ENCODE measurements at places on chromosomes 6 and 20.

- no peak for DNase-seq
Measured at GRCh38 chr6:134315974-134316441, 1.9 kb downstream of the SGK1 start.

GRCh38 chr6:116438590-116439448 lies 22.4 kb upstream of the CALHM6 start:
- DNase-seq: no peak

DNA sequence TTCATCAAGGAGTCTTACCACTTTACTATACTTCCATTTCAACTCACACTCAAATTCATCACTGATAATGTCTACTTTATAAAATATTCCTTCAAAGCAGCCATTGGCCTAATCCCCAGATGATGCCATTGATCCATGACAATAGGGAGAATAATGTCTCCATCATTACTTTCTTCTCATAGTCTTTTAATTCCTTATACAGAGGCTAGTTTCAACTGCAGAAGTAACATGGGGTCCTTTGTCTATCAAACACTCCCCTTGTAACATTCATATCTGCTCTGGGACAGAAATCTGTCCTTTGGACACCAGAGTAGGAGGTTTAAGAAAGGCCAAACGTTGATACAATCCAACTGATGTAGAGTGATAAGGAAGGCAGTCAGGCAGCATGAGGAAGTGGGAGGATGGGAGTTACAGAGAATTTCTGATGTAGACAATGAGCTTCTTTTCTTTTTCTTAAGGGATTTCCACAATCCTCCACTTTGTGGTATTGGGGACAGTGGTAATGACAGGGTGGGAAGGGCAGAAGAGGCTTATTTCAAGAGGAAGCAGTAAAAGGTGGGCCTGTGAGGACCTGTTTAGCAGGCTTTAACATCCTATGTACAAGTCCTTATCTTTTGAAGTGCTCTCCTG lies 18.9 kb upstream of the HLA-DOA start:
- no peak for DNase-seq

DNA sequence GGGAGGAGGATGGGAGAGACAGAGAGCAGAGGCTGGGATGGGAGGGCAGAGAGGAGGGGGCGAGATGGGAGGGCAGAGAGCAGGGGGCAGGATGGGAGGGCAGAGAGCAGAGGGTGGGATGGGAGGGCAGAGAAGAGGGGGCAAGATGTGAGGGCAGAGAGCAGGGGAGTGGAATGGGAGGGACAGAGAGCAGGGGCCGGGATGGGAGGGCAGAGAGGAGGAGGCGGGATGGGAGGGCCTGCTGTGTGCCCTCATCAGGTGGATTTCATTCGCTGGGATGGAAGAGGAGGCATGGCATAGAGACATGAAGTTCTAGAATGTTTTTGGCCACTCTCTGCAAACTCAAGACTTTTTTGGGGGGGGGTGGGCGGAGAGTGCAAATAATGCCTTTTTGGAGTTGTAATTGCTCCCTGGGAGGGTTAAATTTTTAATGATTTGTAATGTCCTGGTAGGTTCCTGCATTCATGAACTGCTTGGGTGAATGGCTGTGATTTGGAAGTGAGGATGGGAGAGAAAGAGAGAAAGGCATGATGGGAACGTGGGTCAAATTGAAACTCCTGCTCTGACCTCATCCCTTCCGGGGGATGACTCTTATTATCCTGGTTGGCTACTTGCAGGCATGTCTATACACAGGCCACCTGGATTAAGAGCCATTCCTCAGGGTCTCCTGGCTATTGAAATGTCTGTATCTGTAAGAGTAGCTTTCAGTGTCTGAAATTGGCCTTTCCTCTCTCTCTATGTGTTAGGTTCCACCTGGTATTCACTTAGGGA lies 162.4 kb upstream of the AGPAT4 start:
- DNase-seq: no peak

DNA sequence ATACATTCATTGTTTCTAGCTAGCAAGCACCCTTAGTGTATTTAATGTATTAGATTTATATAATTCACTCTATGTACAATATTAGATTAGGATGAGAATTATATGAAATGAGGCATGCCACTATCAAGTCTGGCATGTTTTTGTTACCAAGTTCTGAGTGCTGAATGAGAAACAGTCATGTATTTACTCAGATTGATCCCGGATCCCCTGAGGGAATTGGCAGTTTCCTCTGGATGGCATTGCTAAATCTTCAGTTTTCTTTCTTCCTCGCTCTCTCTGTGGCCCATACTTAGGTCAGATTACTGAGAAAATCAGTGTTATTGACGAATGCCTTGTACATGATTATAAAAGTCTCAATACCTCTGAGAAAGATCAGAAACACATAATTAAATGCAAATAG lies 66.6 kb downstream of the CDKAL1 start:
- DNase-seq: peak; percentile 86

GRCh38 chr6:128200789-128201188 lies 299.9 kb upstream of the THEMIS start:
- no peak for DNase-seq

- DNase-seq: peak; percentile 73
Measured at GRCh38 chr6:97059473-97059872, 134.9 kb downstream of the KLHL32 start.

DNA sequence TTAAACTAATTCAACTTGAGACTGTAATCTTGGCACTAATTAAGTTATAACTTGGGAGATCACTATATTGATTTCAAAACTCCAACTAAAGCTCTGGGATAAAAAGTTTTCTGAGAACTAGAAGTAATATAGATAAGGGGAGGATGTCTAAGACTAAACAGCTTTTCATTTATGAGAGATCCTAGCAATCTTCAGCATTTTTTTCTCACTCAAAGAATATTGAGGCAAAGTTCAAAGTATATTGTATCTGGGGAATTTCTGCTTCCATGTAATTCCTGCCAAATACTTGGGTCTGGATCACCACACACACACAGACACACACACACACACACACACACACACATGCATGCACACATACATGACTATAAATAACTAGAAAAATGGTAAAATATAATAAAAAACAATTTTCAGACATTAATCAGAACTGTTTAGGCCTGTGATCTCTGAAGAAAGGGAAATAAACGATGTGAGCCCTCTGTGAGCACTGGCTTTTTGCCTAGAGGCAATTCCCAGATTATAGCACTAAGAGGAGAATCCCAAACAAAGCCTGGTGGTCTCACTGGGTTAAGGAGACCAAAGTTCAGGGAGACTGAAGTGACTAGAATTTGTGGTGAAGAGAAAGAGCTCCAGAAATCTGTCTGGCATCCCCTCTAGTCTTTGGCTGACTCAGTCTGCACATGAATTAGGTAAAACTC lies 92.8 kb downstream of the ADAT2 start:
- no peak for DNase-seq

DNA sequence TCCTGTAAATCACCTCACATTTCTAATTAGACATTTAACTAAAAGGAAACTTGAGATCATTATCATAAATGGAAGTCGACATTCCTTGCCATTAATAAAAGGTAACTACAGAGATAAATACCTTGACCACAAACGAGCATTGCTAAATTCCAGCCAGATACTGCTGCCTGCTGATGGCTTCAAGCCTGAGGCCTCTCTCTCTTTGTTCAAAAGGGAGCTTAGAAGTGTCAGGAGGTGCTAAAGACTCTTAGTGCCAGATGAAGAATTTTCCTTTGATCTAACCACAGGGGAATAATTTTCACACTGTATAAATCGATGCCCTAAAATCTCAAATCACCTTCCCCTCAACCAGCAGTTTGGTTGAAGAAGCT lies 248.2 kb upstream of the PMEPA1 start:
- no peak for DNase-seq

DNA sequence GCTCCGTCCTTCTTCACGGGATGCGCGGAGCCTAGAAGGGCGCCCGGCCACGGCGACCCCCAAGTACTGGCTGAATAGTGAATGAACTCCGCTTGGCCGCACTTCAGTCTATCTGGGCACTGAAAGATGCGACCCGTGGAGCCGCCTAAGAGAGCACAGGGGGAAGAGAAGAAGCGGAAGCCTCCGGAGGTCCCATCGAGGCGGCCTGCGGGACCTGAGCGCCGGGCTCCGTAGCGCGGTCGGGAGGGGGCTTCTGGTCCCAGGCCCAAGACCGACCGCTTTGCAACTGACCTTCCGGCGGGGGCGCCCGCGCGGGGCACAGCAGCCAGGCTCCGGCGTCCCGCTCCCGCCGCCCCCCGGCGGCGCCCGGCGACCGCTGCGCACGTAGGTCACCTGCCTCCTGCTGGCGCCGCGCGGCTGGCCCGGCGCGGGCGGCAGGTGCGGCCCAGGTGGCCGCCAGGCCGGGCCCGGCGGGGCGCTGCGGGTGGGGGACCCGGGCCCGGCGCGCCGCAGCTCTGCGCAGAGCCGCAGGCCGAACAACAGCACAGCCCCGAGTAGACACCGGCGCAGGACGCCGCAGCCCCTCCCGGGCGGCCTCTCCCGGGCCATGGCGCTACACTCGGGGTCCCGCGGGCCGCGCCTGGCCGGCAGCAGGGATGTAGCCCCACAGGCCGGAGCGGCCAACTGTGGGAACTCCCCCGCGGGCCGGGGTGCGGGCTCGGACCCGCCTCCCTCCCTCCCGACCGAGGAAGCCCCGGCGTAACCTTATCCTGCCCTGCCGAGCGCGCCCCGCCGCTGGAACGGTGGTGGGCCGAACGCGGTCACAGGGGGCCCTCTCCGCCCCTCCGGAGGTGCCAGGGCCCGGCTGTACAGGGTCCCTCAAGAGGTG lies at the start of gene METTL24:
TSS of gene METTL24 (minus strand) at position 686 of the 889 bp plus-strand sequence. CDS start at position 609, 77 bp downstream.
- DNase-seq: peak; percentile 71

DNA sequence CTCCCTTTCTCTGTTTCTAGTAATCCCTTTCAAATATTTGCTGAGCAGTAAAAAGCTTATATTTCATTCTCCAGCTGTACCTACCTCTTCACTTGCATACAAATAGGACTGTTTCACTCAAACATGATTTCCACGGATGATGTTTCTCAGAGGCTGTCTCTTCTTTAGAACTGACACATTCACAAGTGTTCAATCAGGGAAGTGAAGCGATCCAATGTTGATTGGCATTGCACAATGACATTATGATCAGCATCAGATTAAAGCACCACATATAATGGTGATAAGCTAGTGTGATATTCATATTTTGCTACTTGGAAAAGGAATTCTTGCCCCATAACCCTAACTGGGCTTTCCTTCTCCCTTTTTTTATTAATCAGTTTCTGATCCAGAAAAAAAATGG lies 681.8 kb downstream of the TBC1D32 start:
- no peak for DNase-seq

GRCh38 chr20:25256226-25256859 lies 8.5 kb downstream of the PYGB start:
- DNase-seq: no peak

GRCh38 chr6:27290065-27290849 lies 21.8 kb downstream of the POM121L2 start:
- DNase-seq: no peak

DNA sequence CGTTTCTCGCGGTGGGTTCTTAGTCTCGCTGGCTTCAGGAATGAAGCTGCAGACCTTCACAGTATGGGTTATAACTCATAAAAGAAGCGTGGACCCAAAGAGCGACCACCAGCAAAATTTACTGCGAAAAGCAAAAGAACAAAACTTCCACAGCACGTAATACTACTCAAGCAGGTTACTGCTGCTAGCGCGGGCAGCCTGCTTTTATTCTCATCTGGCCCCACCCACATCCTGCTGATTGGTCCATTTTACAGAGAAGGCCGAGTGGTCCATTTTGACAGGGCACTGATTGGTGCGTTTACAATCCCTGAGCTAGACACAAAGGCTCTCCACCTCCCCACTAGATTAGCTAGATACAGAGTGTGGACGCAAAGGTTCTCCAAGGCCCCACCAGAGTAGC lies 17.4 kb downstream of the LY86 start:
- DNase-seq: no peak

DNA sequence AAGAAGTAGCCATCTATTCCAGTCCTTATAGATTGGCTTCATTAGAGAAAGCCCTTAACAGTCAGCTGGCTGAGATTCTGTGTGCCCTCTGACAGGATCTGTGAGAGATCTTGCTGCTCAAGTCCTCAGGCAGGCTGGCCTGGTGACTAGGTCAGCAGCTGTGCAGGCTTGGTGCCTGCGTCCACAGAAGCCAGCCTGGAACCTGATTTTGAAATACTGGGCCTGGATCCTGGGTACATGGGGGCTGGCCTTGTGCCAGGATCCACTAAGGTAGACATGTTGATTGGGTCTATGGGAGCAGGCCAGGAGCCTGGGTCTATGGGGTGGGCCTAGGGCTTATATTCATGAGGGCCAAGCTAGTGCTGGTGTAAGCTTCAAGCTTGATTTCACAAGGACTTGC lies 381.8 kb upstream of the MARCKS start:
- DNase-seq: no peak

DNA sequence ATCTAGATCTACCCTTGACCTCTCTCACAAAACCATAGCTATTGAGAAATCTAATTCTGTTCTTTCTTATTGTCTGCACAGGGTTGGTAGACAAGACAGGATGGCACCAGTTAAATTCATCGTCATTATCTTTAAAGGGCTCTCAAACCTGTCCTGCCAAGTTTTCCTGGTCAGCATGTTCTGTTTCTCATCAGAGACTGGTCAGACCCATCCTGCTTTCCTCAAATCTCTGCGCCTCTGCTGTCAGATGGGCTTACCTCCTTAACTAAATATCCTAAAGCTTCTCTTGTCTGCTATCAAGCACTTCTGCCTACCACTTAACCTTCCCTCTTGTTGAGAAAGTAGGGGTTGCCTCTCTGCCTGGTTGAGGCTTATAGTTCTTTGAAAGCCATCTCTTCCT lies 125.2 kb downstream of the MYO6 start:
- no peak for DNase-seq

DNA sequence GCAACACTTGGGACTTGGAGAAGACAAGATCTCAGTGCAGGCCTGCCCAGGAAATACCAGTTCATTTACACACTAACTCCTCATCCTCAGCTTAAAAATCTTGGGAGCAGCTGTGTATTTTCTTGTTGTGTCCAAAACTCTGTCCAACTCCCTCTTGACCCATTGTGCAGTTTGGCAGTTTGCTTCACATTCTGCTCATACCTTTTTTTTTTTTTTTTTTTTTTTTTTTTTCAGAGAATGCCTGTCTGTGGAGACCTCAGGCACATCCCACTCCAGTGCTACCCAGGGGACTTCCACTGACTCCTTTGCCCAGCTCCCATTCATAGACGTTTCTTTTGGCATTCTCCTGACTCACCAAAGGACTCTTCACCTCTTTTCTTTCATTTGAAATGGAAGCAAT lies 265.8 kb upstream of the TCF21 start:
- DNase-seq: no peak

DNA sequence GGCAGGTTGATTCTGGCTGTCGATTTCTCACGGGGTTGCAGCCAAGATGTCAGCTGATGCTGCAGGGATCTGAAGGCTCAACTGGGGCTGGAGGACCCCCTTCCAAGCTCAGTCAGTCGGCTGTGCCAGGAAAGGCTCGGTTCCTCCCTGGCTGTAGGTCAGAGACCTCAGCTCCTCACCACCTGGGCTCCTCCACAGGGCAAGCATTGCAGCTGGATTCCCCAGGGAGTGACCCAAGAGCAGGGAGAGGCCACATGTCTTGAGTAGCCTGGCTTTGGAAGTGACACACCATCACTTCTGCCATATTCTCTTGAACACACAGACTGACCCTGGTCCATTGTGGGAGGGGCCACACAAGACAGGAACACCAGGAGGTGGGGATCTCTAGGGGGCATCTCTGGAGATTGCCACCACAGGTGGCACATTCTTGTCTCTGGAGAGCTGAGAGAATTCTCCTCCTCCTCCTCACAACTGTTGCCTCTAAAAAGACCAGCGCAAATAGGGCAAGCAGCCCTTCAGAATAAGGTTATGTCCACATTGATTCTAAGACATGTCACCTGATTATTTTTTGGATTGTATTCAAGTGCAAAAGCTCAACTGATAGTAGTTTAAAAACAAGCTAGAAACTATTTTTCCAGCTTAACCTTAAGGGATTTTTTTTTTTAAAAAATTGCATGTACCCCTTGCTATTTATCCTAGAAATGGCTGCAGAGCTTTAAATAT lies 270.5 kb downstream of the NRN1 start:
- DNase-seq: peak; percentile 40

GRCh38 chr6:15551798-15552197 lies 111.0 kb downstream of the DTNBP1 start:
- peak; percentile 85 for DNase-seq

Data from NCI-H69 (cell line).